ENCODE measurements at places on chromosomes 3 and 15.

DNA sequence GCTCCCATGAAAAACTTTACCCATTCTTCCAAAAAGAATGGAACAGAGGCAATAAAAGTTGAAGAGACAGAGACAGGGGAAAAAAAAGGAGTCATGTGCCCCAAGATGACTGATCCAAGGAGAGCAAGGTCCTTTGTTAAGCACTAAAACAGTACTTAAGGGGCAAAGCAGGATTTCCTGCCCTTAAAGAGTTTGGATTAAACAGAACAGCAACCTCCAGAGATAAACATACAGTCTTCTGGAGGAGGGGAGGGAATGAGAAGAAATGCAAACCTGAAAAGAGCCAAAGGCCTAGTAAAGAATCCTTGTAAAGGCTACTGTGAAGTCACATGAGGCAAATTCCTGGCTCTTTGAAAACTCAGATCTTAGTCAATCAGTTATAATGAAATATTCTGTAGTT, 38.2 kb downstream of the SHQ1 start:
- DNase-seq, result no peak

GRCh38 chr15:84961114-84961452, 20.6 kb upstream of the PDE8A start:
- no peak for DNase-seq

DNA sequence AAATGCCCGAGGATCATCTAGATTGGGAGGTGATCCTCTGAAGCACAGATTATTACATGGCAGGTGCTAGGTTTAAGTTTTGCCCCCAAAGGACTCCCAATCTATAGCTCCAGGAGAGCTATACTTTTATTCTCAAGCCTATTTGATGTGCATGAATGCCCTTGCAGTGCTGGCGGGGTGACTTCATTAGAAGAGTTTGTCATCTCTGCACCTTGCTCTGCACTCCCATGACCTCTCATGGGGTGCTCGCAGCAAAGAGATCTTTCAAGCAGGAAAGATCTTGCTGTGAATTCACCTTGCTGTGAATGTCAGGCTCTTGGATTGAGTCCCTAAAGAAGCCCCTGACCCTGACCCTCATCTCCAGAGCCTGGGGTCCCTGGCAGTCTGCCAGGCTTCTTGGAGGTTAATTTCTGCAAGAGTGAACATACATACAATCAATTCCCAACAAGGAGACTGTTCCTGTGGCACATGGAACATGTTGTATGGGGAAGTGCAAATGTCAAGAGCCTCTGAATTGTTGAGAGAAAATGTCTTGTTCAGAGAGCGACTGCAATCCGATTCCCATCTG, 45.9 kb downstream of the FAM43A start:
- DNase-seq, result no peak

DNA sequence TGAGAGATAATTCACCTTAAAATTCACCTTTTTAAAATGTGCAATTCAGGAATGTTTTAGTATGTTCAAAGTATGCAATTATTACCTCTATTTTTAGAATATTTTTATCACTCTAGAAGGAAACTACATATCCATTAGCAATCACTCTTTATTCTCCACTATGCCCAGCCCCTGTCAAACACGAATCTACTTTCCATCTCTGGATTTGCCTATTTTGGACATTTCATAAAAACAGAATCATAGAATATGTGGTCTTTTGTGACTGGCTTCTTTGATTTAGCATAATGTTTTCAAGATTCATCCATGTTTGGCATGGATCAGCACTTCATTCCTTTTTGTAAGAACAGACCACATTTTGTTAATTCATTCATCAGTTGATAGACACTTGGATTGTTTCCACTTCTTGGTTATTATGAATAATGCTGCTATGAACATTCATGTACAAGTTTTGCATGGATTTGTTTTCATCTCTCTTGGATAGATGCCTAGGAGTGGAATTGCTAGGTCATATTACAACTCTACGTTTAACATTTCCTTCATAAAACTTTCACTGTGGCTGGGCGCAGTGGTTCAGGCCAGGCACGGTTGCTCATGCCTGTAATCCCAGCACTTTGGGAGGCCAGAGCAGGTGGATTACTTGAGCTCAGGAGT, 12.7 kb downstream of the HMCES start:
- DNase-seq, result no peak

DNA sequence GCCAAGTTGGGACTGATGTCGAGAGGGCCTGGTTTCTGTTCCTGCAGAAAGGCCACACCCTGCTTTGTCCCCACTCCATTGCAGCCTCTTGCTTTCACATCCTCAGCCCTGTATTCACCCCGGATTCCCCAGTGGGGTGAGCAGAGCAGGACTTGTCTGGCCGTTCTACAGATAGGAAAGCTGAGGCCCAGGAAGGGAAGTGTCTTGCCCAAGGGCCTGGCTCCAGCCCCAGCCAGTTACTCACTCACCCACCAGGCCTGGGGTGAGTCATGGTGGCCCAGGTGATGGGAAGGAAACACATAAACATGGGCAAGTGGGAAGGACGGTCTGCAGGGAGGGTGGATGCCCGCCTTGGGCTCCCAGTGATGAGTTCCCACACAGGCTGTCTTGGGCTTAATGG, 6.1 kb upstream of the DUSP7 start:
- DNase-seq, result peak; percentile 15

DNA sequence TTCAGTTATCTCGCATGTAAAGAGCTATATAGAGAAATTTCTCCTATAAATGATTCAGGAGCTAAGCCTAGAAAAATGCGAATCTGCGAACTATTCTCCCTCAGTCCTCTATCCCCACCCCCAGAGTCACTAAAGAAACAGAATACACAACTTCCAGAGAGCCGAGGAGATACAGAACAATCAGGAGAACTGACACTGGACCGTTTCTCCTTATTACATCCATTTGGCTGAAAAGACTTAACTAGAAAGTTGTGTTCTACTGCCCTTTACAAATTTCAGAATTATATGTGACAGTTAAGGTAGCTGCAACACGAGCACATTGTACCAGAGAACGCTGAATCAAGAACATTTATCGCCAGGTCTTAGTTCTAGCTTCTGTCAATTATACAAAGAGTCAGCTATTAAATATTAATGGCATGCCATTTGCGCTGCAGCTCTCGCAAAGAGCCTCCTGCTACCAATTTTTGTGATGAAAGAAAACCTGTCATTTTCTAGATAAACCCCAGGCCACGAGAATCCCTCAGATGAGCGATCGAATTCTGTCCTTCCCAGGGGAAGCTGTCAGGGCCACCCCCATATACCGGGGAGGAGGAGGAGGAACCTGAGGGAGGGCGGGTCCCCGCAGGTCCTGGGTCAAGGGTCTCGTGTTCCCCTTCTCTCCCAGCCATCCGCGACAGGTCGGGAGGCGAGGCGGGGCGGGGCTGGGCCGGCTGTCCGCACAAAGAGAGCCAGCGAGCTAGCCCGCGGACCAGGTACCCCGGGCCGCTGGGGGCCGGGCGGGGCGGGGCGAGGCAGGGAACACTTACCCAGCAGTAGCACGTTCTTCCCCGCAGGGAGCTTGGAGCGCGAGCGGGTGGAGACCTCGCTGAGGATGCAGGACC, 878 bp downstream of the DYNC1LI1 start:
- peak; percentile 13 for DNase-seq

GRCh38 chr3:98588065-98588464, 5.3 kb downstream of the CPOX start:
- DNase-seq, result no peak

- DNase-seq, result no peak
These were observed 6.8 kb upstream of the GABPB1 start for GRCh38 chr15:50361756-50362155.

DNA sequence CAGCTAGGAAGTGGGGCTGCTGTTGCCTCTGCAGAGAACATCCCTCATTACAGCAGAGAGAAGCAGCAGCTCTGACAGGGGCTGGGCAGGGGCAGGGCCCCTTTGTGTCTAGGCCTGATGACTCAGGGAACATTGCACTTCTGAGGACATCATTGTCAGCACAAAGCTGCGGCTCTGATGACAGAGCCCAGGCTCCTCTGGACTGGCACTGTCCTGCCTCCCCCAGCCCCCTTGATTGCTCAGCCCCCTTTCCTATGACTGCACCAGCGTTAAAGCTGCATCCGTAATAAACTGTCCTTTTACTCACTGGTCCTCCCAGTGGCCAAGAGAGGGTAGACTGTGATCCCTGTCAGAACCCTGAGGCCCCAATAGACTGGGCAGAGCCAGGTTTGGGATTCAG, 18.3 kb downstream of the TRH start:
- no peak for DNase-seq

- DNase-seq, result no peak
These were observed 352.5 kb upstream of the DCBLD2 start for GRCh38 chr3:99253963-99254355.

- no peak for DNase-seq
These were observed 234.0 kb downstream of the MYRIP start for GRCh38 chr3:40043444-40043755.

GRCh38 chr15:90813796-90814190, 54.6 kb upstream of the FURIN start:
- DNase-seq, result no peak

DNA sequence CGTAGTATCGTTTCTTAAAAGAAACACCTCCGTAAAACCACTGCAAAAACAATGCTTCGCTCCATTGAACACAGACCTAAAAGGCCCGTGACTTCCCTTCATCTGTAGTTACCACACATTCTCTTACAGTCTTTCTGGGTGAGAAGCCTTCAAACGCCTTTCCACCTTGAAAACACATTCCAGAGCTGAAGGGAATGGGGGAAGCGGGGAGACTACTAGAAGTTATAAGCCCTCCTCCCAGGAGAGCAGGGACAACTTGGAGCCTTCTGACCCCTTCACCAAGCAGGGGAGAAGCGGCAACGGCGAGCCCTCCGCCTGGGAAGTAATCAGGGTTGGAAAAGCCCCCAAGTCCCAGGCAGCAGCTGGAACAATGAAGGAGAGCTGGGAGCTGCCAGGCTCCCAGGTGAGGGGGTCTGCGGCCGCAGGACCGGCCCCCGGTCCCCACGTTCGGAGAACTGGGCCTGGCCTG, 461 bp downstream of the SECISBP2L start:
- no peak for DNase-seq

DNA sequence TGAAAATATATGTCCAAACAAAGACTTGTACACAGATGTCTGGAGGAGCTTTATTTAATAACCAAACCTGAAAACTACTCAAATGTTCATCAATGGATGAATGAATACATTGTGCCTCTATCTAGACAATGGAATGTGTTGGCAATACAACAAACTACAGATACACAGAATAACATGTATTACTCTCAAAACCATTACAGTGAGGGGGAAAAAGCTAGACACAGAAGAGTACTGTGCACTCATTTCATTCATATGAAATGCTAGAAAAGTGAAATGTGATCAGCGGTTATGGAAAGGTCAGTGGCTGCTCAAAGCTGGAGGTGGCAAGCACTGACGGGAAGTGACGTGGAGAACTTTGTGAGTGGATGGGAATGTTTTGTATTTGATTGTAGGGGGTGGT, 13.2 kb downstream of the STOML1 start:
- no peak for DNase-seq

GRCh38 chr3:61985020-61985419, 388.3 kb downstream of the FEZF2 start:
- no peak for DNase-seq

DNA sequence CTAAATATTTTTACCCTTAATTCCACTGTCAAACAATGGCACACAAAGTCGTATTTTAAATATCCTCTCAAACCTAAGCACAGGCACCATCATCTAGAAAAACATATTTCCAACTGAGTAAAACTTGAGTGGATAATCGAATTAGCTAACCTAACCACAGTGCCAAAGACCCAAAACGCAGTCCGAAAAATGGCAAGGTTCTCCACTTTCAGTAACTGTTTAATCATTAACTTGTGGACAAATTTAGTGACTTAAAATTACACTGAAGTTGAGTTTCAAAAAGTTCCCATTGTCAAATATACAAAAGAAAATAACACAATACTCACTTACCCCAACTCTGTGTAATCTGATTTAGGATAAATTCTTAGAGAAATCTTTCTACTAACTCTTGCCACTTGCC, 10.0 kb downstream of the CNBP start:
- DNase-seq, result no peak

DNA sequence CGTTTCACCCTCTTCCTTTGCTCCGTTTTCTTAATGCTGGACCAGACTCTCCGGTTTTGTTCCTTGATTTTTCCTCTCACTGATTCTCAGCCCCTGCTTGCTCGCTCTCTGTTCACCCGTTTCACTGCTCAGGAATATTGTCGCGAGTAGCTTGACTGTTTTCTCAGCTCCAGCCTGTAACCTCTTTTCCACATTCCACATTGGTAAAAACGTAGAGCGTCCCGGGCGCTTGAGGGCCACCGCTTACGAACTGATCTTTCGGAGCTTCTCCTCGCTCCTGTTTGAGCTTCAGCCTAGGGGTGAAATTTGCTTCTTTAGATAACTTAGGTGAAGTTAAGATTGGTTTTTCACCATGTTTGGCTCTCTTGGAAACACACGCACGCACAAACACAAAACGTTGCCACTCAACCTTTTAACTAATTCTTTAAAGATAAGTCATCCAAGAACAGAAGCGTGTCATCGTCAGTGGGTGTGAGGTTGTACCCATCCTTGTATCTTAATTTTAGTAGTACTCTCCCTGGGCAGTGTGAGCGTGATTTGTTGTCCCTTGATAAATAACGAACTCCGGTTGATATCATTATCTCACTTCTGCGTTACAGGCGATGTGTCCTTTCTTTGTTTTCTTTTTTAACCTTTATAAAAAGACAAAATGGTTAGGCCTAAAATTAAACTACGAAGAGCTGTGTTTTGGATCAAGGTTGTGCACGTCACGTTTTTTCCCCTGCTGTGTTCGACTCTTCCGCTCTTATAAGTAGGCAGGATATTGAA, 1.0 kb downstream of the PAK2 start:
- DNase-seq, result peak; percentile 31

- no peak for DNase-seq
These were observed 6.2 kb downstream of the HMG20A start for GRCh38 chr15:77426871-77427270.

DNA sequence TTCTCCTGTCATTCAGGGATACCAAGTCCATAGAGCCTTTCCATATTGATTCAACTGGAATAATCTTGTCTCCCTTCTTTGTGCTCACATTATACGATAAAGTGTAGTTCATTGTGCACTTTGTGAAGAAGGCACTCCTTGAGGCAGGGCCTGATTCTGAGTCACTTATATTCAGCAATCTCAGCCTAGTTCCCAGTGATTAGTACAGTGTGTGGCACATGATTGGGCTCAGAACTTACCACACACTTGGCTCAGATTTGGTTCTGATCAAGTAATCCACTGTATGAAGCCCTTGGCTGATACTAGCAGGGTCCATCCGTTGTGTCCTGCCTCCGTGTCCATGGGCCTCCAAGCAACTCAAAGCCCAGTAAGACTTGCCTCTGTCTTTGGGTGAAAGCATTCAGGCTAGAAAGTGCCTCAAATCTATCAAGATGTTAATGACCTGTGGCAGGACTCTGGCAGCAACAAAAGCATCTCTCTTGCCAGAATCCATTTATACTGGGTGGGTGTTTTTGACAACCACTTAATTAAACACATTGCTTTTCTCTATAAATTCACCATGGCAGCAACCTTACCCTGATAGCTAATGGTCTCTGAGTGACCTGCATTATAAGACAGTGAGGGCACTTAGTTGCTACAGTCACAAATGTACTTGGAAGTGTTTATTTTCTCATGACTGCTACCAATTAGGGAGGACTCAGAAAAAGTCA, 51.3 kb downstream of the TPRG1 start:
- DNase-seq, result no peak

- DNase-seq, result peak; percentile 44
These were observed 4.2 kb downstream of the ZSCAN2 start for GRCh38 chr15:84604826-84605553.

- no peak for DNase-seq
These were observed 391.8 kb downstream of the VPS13C start for GRCh38 chr15:61668444-61668843.
